Gastroesophageal sphincter (tissue), 4 donors: ENCODE measurements at places on chromosomes 1 and 21.

GRCh38 chr1:244860914-244861610 is 3.3 kb downstream of the HNRNPU start:
- no peak for ATAC-seq

DNA sequence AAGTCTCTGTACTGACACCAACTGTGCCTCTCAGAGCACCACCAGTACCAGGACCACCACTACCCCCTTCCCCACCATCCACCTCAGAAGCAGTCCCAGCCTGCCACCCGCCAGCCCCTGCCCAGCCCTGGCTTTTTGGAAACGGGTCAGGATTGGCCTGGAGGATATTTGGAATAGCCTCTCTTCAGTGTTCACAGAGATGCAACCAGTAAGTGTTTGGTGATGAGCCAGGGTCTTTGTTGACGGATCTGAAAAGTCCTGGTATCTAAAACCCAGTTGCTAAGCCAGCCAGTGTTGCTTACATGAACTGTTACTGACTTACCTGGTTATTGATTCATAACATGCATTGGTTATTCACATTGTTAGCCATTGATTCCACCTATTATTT is 1.1 kb downstream of the C1orf56 start:
- no peak for ATAC-seq

- ATAC-seq: no peak
Observed at GRCh38 chr21:38769191-38769780, 36.4 kb upstream of the ETS2 start.

DNA sequence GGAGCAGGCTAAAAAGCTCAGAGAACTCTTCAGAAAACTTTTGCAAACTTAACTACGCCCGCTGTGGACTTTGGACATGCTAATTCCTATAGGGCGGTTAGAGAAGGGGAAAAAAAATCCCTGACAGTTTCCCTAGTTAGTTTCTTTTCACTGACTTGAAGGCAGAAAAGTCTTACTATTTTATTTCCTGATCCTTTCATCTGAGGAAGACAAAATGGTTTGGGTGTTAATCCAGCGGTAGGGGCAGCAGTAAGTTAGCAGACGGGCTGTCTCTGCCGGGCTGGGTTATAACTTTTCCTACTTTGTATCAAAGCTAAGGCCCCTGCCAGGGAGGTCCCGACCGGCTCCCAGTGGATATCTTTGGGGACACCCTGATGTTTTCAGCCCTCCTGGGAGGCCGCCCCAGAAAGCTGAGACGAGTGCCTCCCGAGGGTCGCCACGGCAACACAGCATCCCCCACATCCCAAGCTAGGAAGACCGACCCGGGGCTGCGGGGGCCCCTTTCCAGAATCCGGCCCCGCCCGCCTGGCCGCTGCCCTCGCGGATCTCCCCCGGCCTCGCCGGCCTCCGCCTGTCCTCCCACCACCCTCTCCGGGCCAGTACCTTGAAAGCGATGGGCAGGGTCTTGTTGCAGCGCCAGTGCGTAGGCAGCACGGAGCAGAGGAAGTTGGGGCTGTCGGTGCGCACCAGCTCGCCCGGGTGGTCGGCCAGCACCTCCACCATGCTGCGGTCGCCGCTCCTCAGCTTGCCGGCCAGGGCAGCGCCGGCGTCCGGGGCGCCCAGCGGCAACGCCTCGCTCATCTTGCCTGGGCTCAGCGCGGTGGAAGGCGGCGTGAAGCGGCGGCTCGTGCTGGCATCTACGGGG is 162.6 kb downstream of the RUNX1 start:
- no peak for ATAC-seq

DNA sequence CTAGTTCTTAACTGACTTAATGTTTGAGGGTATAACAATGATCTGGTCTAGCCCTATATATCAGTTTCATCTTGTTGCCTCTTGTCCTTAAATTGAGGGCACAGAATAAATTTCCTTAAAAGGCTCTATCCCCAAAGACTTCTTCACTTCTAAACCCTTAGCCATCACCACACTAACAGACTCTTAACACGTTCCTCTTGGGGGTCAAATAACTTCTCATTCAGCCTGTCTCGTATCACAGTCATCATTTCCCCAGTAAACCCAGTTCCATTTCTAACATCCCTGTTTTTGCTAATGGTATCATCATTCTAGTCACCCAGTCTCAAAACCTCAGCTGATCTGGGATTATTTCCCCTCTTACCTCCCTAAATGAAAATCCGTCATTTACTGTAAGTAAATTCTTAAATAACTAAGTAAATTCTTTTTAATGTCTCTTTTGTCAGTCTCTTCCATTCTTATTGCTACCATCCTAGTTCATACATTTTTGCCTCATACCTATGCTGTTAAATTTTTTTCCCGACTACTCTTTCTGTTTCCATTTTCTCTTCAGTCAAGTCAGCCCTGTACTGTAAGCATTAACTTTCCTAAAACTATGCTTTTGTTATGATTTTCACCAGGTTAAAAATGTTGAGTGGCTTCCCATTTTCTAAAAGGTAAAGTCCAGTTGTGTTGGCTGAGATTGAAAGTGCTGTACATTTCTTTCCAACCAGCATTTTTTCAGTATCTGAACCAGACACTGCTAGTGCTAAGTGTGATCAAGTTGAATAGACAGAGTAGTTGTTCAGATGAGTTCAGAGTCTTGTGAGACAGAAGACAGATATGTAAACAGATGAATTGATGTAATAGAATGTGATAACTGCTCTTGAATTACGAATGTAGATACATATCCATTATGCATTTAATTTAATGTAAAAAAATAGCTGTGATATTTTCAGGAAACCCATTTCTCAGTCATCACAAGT is 6.9 kb downstream of the CTTNBP2NL start:
- no peak for ATAC-seq

GRCh38 chr1:224707843-224708725 is 92.0 kb downstream of the CNIH3 start:
- ATAC-seq: no peak

DNA sequence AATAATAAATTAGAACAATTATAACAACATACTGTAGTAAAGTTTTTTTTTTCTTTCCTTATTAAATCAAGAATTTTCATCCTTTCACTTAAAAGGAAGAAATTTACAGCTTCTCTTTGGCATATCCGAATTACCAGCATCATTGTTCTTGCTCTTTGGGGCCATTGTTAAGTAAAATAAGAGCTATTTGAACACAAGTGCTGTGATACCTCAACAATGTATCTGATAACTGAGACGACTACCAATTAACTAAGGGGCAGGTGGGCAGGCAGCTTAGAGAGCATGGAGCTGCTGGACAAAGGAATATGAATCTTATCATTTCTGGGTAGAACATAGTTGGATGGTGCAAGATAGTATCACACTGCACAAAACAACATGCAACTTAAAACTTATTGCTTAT is 719.9 kb upstream of the TMPRSS15 start:
- no peak for ATAC-seq

DNA sequence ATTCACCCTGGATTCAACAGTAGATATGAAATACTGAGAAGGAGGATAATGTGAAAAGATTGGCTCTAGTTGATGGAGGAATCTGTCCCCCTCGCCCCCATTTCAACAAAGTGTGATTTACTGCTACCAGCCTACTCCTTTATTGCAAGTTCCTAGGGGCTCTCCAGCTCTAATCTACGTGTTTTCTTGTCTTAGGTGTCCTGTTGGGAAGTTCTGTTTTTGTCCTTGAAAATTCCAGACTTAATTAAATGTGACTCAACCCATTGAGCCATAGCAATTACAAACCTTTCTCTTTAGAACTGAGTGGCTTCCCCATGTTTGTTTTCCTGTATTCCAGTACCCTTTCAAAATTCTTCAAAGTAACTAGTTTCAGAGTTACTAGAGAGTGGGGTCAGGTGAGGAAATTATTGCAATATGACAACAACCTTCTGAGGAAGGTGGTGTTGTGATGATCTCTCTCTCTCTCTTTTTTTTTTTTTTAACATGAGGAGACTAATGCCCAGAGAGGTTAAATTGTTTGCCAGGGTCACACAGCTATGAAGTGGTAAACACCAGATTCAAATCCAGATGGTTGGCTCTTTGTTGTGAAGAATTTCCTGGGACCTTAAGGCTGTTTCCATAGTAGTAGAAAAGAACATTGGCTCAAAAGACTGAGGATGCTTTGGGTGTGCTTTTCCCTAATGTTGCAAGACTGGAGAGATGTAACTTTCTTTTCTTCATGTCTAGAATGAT is 3.5 kb downstream of the RGL1 start:
- ATAC-seq: no peak

GRCh38 chr1:183019860-183020259 is 3.4 kb upstream of the LAMC1 start:
- ATAC-seq: no peak

DNA sequence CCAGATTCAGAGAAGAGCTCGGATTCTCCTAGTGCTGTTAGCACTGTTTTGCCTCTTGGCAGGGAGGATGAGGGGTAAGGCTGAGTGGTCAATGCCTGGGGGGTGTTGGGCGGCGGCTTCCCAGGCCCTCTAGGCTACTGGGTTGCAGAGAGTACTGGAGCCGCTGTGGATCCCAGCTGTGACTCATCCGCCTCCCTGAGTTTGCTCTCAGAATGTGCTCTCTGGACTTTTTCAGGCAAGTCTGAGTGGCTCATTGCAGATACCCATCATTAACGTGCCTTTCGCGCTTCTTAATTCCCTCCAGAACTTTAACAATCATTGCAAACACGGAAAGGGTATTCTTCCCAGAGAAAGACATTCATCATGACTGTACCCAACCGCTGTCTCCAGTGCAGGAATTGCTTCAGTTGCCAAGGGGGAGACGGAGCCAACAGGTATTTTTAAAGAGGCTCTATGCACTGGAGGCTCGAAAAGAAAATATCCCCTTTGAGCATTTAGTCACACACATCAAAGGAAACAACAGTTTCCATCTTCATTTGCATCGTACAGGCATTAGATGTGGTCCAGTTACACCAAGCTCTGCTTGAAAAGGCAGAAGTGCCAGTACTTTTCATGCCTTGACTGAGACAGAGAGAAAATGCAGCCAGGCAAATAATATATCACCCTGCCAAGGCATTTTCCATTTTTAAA is 14.4 kb upstream of the CAMTA1 start:
- ATAC-seq: peak; percentile 46

GRCh38 chr1:181737056-181737455 is 253.7 kb downstream of the CACNA1E start:
- ATAC-seq: no peak

- ATAC-seq: peak; percentile 58
Observed at GRCh38 chr1:25556791-25557476, 13.5 kb downstream of the LDLRAP1 start.

- ATAC-seq: no peak
Observed at GRCh38 chr1:20089328-20090077, 19.5 kb downstream of the PLA2G5 start.

- ATAC-seq: peak; percentile 79
Observed at GRCh38 chr1:45543581-45544417, 6.8 kb upstream of the AKR1A1 start.

DNA sequence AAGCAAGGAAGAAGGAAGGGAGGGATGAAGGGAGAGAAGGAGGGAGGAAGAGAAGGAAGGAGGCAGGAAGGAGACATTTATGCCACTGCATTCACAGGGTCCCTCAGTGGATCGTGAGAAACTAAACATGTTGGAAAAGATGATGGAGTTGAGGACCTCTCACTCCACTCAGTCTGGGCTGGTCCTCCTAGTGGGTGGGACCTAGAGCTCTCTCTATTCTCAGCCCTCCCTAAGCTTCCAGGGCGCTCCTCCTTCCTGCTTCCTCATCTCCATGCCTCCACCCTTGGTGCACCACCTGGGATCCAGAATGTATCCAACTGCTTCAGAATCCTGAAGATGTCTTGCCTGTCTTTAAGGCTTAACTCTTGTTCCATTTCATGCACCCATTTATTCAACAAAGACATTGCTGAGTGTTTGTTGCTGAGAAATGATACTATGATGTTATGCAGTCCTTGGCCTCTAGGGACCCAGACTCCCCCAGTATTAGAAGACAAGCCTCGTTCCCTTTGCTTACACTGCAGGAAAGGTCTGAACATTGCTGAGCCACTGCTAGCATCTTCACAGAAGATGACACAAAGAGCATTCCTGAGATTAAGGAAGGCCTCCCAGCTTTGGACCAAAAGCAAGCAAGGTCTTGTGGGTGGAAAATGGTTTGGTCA is 88.5 kb downstream of the BEND5 start:
- no peak for ATAC-seq

GRCh38 chr1:106924360-106924759 is 132.1 kb upstream of the PRMT6 start:
- no peak for ATAC-seq

GRCh38 chr1:56715156-56715555 is 70.0 kb downstream of the PRKAA2 start:
- ATAC-seq: no peak

- ATAC-seq: no peak
Observed at GRCh38 chr1:145758116-145758515, 38.8 kb downstream of the CD160 start.

- ATAC-seq: no peak
Observed at GRCh38 chr1:236460103-236460502, 63.7 kb upstream of the LGALS8 start.

DNA sequence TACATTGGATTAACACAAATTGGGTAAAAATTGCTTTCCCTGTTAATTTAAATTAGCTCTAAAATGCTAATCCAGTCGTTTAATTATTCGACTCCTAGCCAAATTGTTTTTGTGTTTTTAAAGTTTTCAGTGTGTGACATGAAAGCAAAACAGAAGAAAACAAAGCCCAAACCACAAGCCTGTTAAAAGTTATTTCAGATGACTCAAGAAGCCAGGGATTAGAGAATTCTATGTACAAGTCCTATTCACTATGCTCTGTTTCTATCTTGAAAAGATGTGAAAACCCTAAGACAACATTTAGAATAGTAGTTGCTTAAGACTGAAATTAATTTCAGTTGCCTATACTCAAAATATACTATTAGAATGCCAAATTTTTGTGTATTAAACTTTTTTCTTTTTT is 294.8 kb upstream of the ADAMTS5 start:
- ATAC-seq: no peak

GRCh38 chr1:24540051-24540905 is 15.6 kb upstream of the NCMAP start:
- ATAC-seq: no peak

DNA sequence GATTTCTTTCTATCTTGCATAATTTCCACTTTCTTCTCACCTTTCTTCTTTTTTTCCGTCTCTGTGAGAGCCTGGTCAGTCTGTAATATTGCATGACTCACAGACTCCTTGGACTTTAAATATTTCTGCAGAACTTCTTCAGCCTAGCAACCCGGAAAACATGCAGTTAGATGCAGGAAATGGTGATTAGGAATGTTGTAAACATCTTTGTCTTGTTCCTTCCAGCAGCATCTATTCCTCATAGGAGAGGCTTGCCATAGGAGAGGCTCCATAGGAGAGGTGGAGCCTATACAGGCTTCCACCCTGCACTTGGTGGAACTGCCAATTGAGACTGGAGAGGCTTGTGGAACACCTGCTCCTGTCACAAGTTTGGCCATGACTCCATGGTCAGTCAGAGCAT is 10.0 kb downstream of the GBP5 start:
- ATAC-seq: no peak

- ATAC-seq: no peak
Observed at GRCh38 chr1:66282891-66283621, 250.9 kb upstream of the SGIP1 start.

- no peak for ATAC-seq
Observed at GRCh38 chr1:35398739-35399138, 130.2 kb downstream of the ZMYM4 start.

- no peak for ATAC-seq
Observed at GRCh38 chr1:169906938-169907337, 13.2 kb upstream of the SCYL3 start.

GRCh38 chr1:51612447-51612961 is 4.4 kb upstream of the OSBPL9 start:
- ATAC-seq: no peak
